KBM-7 (cell line): ENCODE measurements at places on chromosomes 4 and X.
A peak's percentile ranks its signal among the peaks of the same experiment; 100 is the strongest.

- no peak for DNase-seq
Observed at GRCh38 chr4:47631161-47631560, 146.1 kb downstream of the ATP10D start.

DNA sequence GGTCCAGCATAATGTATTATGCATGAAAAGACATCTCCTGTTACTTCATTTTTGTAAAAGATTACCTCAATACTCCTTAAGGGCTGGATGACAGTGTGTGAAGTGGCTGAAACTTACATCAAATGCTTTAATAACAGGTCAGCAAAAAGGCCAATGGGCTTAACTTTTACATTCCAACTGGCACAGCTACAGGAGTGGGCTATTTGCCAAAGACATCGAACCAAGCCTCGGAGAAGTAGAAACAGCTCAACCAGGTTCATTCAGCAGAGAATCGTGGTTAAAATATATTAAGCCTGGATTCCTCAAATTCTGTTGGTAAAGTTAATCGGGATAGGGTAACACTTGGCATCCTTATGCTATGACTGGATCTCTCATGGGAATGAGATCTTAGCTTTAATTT, 639.7 kb downstream of the TRIML1 start:
- DNase-seq: no peak

- no peak for DNase-seq
Observed at GRCh38 chr4:146051728-146052391, 113.2 kb upstream of the ZNF827 start.

DNA sequence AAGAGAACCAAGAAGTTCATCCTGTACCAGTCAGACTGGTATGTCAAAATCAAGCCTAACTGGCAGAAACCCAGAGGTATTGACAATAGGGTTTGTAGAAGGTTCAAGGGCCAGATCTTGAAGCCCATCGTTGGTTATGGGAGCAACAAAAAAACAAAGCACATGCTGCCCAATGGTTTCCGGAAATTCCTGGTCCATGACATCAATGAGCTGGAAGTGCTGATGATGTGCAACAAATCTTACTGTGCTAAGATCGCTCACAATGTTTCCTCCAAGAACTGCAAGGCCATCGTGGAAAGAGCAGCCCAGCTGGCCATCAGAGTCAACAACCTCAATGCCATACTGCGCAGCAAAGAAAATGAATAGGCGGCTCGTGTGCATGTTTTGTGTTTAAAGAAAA, 172.7 kb upstream of the MED14 start:
- DNase-seq: no peak

GRCh38 chr4:105140684-105141490, 5.8 kb upstream of the TET2 start:
- DNase-seq: peak; percentile 47
